ENCODE measurements at places on chromosomes 6 and 20.

GRCh38 chr20:11755071-11755841 lies 162.4 kb upstream of the BTBD3 start:
- no peak for DNase-seq

GRCh38 chr6:72890233-72890632 lies 268.4 kb downstream of the KCNQ5 start:
- DNase-seq, result no peak

DNA sequence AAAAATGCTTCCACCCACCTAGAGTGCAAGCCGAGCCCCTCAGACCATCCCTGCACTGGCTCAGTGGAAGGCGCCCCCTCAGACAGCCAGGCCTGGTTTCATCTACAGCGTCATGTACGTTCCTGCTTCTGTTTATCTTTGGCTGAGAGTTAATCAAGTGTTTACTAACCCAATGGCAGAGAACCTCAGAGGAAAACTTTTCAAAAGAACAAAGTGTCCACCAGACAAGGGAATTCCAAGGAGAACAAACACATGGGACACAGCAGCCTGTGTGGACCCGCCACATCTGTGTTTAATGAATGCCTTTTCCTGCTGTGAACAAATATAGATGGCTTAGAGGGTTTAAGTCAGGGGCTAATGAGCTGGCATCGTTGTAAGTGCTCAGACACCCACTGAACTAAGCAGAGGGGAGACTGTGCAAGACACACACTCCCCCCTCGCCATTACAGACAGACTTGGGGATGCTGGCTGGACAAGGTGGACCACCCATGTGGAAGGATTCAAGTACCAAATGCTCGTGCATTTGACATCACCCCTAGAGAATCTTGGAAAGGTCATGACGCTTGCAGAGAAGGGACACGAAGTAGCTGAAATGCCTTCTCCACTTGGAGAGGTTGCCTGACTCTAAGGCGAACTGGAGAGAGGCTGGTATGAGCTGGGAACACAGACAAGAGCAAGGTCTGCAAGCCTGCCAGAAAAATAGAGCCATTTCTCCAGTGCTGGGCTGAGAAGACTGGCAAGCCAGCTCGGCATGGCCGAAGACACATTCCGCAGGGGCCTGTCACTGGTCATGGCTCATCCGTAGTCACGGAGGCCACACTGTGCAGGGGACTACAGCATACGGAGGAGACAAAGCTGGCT lies 53.5 kb upstream of the NXT1 start:
- peak; percentile 34 for DNase-seq

DNA sequence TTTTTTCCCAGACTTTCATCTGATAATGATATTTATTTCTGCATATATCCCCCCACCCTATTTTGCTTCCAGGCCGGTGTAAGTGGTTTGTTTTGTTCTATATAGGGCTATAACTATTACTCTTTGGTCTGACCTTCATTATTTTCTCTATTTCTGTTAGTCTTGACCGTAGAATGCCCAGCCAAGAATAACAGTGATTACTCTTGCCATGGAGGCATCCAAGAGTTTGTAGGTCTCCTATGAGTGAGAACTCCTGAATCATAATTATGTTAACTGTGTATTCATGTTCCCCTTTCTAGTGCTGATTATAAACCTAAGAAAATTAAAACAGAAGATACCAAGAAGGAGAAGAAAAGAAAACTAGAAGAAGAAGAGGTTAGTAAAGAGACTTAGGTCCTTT lies 52.2 kb downstream of the TOP1 start:
- DNase-seq, result no peak

DNA sequence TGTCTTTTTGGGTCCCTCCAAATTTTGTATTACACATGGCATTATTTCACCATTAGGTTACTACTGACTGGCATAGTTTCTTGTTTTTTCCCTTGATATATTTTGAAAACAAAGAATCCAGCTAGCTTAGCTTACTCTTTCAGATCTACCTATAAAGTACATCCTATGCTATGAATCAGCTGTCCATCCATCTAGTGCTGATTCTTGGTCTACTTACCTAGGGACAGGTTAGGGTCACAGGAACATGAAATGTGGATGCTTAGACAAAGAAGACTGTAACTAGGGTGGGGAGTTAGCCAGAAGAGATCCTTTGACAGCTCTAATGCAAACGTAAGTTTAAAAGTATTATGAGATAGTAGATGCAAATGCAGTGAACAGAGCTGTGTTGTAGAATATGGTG lies 91.7 kb downstream of the NKAIN2 start:
- DNase-seq, result no peak

DNA sequence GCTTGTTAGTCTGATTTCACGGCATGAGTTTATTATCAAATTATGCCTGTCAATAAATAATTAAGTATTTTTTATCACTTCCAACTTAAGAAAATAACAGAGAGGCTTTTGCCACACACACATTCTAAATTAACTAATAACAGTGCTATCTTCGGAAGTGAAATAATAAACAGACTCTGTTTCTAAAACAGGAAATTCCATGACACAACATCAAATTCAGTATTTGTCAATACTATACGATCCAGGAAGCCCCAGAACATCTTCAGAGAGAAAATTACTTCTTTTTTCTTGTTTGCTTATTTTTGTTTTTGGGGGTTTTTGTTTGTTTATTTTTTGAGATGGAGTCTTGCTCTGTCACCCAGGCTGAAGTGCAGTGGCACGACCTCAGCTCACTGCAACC lies 150.7 kb upstream of the PRDM1 start:
- DNase-seq, result no peak

GRCh38 chr20:41306061-41306727 lies 11.3 kb downstream of the ZHX3 start:
- DNase-seq, result no peak

DNA sequence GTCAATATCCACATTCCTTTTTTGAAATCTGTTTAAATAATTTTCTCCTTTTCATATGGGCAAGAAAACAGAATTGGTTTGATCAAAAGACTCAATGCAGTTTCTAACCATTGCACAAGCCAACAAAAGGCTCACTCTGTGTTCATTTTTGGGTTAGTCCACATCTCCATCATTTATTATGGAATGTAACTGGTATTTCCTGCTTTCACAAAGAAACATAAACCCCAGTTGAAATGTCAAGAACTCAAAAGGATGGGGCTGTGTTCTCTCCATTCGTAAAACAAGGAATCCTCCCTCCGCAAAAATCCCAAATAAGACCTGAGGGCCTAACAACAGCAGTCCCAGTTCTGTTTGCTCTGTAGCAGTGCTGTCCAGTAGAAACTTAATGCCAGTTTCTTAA lies 420.9 kb downstream of the GJA1 start:
- DNase-seq, result no peak

- no peak for DNase-seq
Measured at GRCh38 chr20:11912659-11913415, 4.9 kb upstream of the BTBD3 start.

DNA sequence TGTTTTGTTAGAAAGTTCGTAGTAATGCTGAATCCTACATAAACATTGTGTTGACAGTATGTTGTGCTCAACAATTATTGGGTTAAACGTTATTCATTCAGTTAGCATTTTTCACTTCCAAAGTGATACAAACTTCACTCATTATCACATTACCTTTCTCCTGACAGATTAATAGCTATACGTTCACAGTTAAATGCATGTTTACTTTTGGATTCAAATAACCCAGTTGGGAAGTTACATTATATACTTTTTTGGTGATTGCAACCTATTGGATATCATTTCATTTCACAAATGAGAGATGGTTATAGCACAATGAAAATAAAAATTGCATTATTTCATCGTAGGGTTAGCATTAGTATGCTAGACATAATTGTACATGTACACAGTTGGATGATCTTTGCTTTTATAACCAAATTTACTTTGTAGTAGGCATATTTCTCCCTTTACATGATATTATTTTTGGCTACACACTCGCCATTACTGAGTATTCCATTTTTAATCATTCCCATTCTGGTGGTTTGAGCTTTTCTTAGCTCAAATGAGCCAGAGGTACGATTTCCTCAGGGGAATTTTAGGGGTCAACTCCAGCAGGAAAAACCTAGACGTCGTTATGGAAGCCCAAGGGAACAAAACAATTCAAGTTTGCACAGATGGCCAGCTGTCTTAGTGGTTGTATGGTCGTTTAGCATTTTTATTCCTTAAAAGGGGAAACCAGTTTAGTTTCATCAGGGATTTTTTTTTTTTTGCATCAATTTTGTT lies 2.1 kb upstream of the HIVEP1 start:
- no peak for DNase-seq

DNA sequence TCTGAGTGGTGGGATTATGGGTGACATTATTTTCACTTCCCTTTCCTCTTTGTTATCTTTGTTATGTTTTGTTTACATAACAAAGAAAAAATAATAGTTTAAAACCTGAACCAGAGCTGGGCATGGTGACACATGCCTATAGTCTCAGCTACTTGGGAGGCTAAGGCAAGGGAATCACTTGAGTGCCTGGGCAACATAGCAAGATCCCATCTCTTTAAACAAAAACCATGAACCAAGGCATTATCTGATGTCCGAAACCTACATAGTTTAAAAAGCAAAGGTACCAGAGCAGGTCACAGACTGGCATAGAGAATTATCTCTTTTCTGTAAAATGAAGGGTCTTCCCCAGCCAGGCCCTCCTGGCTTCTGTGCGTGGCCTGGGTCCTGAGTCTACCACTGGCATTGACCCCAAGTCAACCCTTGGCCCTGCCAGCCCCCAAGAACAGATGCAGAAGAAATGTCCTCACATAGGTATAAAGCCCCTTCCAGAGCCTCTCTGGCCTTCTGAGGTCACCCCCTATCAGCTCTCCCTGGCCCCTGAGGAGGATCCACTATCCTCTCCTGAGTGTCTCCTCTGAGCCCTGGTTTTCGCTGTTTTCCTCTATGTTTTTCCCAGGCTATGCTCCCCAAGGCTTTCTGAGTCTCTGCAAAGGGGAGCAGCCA lies 81.3 kb downstream of the TRERF1 start:
- no peak for DNase-seq

DNA sequence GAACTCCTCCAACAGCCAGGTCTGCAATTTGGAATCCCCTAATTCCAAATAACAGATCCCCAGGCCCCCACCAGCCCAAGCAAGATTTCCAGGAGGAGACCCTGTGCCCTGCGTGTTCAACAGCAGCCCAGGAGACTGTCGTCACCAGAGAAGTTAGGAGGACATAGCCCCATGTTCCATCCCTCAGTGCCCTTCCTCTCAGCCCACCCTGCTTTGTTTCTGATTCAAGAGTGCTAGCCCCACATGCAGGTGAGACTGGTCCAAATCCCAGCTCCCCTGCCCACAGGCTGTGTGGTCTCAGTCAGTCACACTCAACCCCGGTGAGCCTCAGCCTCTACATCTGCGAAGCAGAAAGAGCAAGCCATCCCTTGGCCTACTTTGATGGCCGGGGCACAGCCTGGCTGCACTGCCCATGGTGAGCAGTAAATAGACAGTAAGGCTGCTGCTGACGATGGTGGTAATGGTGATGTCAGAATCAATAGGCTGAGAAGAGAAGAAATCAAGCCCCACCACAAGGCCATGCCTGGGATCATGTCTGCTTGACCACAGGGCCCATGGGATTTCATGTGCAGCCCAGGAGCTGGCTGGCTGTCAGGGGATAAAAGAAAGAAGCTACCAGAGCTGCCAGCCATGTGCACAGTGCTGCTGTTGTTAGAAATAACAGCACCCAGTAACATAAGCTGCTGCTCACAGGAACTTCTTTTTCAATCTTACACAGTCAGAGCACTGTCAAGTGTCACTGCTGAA lies 51.5 kb upstream of the NXT1 start:
- no peak for DNase-seq

- DNase-seq, result no peak
Measured at GRCh38 chr6:37840940-37841300, 21.4 kb downstream of the ZFAND3 start.

DNA sequence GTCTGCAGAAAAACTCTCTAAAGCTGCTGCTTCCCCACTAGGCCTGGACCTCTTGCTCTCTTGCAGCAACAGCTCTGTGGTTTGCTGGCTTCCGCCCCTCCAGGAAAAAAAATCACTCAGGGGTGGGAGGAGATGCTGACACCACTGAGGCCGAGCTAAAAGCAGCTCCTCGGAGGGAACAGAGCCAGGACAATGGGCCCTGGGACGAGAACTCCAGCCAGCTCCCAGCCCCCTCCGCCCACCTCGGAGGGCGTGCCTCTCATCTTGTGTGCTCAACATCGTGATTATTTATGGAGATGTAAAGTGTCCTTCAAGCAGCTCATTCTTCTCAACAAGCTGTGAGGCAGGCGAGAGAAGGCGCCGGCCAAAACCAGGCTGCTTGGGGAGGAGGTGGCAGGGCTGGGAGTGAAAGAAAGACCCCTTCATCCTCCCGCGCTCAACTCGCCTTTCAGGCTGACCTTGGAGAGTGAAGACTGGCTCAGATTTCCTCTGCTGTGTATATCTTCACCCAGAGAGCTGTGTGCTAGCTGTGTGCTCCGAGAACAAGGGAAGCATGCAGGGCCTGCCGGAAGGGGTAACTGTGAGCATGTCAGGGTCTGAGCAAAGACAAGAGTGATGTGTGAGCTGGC lies 53.5 kb upstream of the LRFN2 start:
- DNase-seq, result peak; percentile 12

DNA sequence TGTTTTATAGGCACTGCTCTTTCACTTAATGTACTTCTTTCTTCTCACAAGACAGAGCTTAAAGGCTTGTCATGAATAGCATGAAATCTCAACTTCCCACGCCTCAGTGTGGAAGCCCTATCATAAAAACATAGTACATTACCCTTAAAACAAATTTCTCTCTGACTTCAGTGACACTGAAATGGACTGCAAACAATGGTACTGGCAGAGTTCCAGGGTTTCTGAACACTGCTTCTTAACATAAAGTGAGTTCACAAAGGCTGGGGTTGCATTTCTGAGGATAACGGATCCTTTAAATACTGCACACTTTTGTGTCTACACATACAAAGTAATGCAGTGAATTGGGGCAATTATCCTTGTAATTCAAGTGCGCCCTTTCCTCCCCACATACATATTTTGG lies 32.3 kb upstream of the PLEKHG1 start:
- DNase-seq, result no peak

- DNase-seq, result no peak
Measured at GRCh38 chr6:95127261-95127660, 450.1 kb upstream of the MANEA start.

DNA sequence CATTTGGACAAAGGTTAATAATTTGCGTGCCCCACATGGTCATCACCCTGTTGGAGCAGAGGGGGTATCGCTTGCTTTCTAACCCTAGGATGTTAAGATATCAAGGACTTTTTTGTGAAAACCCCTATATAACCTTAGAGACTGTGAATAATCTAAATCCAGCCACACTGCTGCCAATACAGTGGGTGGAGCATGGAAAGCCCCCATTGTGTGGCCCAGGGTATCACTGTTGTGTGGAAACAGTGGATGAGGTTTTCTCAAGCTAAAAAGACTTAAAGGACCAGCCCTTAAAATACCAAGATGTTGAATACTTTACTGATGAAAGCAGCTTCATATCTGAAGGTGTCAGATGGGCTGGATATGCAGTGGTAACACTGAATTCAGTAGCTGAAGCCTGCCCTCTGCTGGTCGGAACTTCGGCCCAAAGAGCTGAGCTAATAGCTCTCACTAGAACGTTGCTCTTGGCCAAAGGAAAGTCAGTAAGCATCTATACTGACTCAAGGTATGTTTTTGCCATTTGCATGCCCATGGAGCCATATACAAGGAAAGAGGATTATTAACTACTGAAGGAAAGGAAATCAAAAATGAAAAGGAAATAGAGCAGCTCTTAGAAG lies 695.2 kb downstream of the PHF3 start:
- DNase-seq, result peak; percentile 78

GRCh38 chr20:4508773-4509172 lies 212.9 kb upstream of the PRND start:
- DNase-seq, result no peak
